ENCODE measurements at places on chromosomes 4 and X.

- DNase-seq, result no peak
These were observed 11.8 kb downstream of the HDAC6 start for GRCh38 chrX:48813644-48814043.

DNA sequence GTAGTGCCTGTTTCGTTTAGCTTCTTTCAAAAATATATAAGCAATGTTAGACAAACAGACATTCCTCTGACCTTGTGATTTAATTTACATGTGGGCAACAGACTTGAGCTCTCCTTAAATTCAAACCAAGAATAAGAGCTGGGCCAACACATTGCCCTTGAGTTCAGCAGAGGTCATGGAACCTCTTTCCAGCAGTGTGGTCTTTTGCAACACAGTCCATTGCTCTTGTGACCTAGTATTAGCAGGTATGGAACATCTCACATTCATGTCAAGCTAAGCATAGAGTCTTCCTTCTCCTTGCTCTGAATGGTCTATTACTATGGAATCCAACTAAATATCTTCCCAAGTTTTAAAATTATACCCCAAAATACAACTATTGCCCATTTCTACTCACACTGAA, 33.7 kb upstream of the MND1 start:
- no peak for DNase-seq

GRCh38 chr4:2859514-2859913, 15.9 kb downstream of the ADD1 start:
- no peak for DNase-seq

- DNase-seq, result no peak
These were observed 78.9 kb downstream of the IRF2 start for GRCh38 chr4:184395451-184395917.

GRCh38 chr4:26418107-26418506, 72.2 kb downstream of the CCKAR start:
- DNase-seq, result no peak

DNA sequence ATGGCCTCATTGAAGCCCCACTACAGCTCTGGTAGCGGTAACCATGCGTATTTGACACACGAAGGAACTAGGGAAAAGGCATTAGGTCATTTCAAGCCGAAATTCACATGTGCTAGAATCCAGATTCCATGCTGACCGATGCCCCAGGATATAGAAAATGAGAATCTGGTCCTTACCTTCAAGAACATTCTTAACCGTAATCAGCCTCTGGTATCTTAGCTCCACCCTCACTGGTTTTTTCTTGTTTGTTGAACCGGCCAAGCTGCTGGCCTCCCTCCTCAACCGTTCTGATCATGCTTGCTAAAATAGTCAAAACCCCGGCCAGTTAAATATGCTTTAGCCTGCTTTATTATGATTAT, 876 bp downstream of the HPRT1 start:
- no peak for DNase-seq

DNA sequence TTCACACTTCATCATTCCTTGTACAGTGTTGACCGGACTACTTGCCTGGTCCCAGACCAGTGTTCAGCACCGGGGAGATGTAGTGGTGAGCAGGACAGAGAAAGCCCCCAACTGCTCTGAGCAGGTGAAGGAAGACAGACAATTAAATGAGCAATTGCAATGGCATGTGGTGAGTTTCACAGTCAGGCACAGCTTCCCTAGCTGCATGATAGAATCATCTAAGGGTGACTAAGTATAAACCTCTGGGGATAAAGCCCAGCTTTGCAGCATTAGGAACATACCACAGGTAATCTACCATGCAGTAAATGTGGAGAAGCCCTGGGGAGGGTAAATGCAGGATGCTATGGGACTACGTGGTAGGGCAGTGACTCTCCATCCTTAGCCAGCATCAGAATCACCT, 47.8 kb downstream of the TMA16 start:
- DNase-seq, result no peak

DNA sequence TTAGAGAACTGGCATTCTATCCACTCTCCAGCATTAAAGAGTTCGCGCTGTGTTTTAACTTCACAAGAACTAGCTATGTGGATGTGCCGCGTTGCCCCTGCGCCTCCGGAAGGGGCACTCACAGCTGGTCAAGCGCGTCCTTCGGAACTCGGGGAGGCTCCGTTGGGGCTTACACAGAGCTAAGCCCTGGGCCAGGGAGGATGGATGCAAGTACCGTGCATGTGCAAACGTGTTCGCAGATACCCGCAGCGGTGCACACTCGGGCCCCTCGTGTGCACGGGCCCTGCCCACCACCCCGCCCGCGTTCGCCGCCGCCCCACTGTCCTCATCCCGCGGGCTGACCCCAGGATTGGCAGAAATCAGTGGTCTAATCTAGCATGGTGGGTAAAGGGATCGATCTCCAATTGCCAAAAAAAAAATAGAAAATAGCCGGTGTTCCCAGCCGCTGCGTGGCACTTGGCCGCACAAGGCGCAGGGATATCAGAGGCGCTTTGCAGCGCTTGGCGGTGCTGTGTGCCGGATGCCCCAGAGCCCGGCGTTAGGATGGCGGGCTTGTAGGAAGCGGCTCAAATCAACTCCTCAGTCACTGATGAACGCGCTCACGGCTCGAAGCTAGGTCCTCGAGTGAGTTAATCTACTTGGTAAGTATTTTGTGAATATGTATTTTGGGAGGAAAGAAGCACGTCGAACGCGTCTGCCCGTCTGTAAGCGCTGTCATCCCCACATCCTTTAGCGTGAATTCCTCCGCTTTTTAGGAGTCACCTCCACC, 989 bp upstream of the PCDH10 start:
- no peak for DNase-seq

DNA sequence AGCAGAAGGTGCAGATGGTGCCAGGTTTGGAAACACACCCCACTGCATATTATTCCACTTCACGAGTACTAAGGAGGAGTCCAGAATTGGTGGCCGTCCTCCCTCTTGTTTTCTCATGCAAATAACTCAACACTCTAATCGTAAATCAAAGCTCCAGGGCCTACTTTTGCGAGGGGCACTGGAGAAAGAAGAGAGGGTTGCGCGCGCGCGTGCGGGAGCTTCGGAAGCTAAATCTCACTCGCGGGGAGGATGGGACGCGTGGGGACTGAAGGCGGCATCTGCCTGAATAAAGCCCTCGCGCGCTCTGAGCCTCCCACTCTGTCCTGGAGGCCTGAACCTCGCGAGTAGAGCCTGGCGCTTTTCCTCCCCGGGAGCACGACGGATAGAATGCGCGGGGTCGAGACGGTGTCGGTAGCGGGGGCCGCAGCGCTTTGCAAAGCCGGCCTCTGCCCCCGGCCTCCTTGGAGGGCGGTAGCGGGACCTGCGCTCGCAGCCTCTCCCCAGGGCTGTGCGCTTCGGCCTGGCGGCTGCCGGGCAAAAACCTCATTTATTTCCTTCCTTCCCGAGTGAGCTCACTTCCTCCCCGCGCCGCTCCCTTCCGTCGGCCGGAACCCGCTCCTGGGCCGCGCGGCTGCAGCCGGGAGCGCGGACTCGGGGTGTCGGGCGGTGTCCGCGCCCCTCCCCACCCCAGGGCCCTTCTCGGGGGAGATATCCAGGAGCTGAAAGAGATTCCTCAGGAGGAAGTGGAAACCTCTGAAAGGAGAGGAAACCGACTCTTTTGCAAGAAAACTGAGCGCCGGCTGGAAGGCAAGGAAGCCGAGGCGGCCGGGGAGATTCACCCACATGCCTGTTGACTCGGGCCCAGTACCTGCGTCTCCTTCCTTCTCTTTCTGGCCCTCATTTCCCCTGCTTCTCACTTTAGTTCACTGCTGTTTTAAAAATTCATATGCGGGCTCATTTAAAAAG, 20.7 kb downstream of the HAND2 start:
- no peak for DNase-seq

- no peak for DNase-seq
These were observed 24.9 kb downstream of the RGS12 start for GRCh38 chr4:3317656-3318211.

GRCh38 chr4:150104404-150105027, 26.3 kb downstream of the DCLK2 start:
- no peak for DNase-seq

GRCh38 chr4:183261953-183262775, 57.9 kb downstream of the CLDN22 start:
- DNase-seq, result peak; percentile 93

GRCh38 chrX:154398668-154399526, 720 bp downstream of the RPL10 start:
- DNase-seq, result peak; percentile 95

DNA sequence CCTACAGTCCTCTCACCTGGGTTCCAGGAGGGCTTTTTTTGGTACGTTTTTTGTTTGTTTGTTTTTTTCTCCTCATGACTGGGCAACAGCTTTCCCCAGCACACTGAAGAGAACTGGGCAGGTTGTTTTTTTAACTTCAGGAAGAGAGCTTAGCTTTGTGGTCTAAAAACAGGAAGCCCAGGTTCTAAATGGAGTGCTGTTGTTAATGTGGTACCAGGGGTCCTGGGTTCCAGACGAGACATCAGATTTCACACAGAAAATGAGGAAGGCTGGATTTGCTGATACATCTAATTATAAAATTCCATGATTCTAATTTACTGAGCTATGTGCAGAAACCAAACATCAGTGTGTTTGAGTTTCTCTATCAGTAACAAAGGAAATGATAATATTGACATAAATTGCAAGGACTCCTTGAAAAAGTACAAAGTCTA, 4.2 kb downstream of the MYOZ2 start:
- no peak for DNase-seq

DNA sequence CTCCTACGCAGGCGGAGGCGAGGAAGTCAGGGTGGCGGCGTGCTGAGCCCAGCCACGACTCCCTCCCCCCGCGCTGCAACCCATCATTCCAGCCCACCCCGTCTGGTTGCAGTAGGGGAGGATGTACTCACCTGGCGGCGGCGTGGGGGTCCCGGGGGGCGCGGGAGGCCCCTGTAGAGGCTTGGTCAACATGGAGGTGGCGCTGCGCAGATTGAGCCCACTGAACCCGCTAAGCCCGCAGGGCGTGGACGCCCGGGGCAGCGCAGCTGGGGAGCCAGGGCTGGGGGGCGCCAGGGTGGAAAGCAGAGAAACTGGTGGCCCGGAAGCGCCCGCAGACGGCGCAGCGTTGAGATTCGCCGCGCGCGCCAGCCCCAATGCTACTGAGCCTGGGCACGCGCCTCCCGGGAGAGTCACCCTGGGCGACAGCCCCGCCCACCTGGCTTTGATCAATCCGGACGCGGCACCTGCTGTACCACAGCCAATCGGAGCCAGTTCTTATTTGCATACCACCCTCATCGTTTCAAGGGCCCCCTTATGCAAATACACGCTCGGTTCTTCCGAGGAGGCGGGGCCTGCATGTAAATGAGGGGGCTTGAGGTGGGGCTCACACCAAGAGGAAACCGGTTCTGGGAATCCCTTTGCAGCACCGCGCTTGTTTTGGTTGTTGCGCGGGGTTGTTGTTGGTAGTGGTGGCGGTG, at the start of gene PIM2:
TSS of gene PIM2 (minus strand) at position 382 of the 698 bp plus-strand sequence. CDS start at position 192, 190 bp downstream.
- DNase-seq, result peak; percentile 94

GRCh38 chr4:107757283-107757682, 37.2 kb upstream of the PAPSS1 start:
- no peak for DNase-seq

- no peak for DNase-seq
These were observed 127.9 kb downstream of the SHROOM3 start for GRCh38 chr4:76562836-76563453.

DNA sequence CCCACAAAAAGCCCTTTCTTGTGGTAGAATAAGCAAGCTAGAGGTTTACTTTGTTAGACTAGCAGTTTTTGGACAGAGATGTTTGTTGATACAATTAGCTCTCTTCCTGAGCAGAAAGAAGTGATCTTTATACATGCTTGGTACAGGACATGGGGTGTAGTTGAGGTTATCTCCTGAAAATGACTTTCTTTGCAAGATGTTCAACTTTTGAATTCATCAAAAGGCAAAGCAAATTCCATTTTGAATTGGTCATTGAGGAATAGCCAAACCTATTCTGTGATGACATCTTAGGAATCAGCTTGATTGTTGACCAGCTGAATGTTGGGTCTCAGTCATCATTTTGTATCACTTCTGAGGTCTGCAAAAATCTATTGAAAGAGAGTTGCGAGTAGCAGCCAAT, 3.8 kb downstream of the CPE start:
- no peak for DNase-seq

- DNase-seq, result no peak
These were observed 51.2 kb upstream of the SHISA3 start for GRCh38 chr4:42345962-42346544.

DNA sequence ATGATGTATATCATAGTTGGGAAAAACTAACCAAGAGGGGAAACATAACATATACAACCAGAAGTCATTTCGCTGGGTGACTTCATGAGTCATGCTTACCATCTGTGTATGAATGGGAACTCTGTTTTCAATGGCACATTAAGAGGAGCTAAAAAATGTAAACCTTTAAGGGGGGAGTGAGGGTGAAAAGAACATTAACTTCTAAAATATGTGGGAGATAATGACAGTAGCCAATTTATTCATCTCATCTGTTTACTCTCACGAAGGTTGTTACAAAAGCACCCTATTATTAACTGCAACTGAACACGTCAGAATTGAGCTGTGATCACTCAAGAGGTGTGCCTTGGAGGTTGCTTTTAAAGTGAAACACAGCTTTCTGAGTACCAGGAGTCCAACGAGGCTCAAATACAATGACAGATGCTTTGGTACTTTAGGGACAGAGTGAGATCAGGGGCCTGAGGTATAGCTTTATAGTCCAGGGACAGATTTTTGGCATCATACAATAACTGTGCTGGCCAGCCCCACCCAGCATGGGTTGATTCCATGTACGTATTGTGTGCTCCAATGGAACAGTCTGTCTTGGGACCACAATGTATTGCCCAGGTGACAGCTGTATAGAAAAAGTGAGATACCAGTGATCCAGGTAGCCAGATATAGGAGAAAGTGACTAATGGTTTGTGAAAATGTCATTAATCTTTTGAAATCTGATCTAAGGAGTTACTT, 107.3 kb downstream of the AMMECR1 start:
- no peak for DNase-seq

GRCh38 chr4:85967872-85968271, 392.0 kb downstream of the MAPK10 start:
- DNase-seq, result no peak

- DNase-seq, result no peak
These were observed 48.5 kb downstream of the HTT-AS start for GRCh38 chr4:3025881-3026280.

DNA sequence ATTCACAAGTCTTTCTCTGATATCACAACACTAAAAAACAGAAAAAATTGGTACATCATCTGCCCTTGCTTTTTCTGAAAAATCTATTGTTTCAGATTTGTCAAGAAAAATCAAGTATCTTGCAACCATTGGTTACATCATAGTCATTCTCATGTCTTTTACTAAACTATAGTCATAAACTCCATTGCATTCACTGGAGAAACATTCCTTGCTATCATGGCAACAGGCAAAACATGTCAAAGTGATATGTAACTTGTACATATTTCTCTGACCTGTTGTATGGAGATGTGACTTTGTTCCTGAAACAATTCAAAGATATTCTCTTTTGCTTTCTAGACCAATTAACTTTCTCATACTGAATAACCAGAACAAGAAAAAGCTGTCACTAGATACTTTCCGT, 121.9 kb upstream of the ANK2 start:
- DNase-seq, result no peak

- no peak for DNase-seq
These were observed 100.3 kb downstream of the SLC34A2 start for GRCh38 chr4:25755911-25756310.

GRCh38 chr4:158333820-158334219, 123.5 kb downstream of the TMEM144 start:
- no peak for DNase-seq

- DNase-seq, result no peak
These were observed 504 bp upstream of the RBM3 start for GRCh38 chrX:48573690-48574269.

GRCh38 chr4:94698187-94698586, 59.6 kb upstream of the BMPR1B start:
- no peak for DNase-seq

- no peak for DNase-seq
These were observed 770 bp upstream of the TIGD2 start for GRCh38 chr4:89110541-89110985.

Data from esophagus muscularis mucosa (tissue), 4 donors.